ENCODE measurements at places on chromosomes 11 and 22.

DNA sequence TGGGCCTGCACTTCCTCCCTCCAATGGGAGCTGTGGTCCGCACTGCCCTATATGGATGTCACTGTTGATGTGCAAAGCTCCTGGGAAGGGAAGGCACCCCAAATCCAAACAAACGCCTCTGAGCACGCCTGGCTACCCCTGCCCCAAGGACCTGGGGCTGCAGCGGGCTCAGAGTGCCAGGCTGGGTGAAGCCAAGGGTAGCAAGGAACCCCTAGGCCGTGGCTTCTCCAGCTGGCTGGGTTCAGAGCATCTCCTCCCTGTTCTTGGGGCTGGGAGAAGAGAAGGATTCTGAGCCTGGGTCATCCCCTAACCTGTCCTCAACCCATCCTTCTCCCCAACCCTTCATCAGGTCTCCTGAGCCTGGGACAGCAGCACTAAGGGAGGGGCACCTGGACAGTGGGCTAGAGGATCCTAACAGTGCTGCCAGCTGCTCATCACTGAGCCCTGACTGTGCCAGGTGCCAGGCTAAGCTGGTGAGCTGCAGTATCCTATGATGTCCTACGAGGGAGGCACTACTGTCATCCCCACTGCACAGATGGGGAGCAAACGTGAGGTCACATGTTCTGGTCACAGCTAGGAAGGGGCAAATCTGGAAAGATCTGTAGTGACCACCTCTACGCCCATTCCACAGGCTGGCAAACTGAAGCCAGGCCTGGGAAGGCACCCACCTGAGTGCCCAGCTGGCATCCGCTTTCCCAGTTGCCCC is 3.0 kb downstream of the SSTR3 start:
- DNase-seq = no peak

DNA sequence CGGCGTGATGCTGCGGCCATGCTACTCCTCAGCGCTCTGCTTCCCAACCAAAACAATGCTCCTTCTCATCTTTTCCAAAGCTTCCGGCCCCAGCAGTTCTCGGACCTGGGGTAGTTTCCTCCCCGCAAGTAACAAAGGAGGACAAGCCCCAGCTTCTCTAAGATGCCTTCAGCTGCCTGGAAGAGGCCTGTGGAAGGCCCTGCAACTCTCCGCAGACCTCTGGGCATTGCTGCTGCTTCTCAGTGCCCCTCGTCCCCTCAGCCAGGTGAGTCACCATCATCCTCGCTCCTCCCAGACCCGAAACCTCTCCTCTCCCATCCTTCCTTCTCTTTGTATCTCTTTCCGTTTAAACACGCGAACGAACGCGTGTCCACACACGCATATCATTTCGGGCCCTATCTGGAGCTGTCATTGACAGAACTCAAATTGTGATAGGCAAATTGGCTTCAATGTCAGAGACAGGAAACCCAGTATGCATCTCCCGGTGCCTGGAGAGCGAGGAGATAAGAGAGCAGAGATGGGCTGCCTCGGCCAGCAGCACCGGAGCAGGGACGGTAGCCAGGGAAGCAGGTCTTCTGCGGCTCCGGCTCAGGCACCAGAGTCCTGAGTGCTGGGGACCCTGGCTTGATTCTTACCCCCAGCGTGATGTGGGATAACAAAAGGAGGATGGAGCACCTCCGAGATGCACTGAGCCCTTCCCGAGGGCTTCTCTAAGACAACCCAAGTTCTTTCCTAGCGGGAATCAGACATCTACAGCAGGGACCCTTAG is 22.0 kb upstream of the JAM3 start:
- DNase-seq = no peak

DNA sequence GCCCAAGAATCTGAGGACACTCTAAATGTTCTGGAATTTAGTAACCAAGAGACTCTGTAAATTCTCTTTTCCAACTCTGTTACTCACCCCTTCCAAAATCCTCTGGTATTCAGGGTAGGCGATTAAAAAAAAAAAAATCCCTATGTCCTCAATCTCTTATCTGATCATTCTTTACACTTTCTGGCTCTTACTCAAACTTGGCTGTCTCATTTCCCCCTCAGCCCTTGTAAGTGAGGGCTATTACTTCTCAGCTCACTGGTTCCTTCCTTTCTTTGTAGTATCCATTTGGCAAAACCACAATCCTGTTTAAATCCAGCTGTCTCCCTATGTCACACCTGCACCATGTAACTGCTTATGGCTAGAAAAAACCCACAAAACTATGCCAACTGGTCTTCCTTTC is 12.7 kb upstream of the MSANTD2 start:
- DNase-seq = no peak

GRCh38 chr11:118841469-118842242 is 42.0 kb upstream of the CXCR5 start:
- DNase-seq = no peak

DNA sequence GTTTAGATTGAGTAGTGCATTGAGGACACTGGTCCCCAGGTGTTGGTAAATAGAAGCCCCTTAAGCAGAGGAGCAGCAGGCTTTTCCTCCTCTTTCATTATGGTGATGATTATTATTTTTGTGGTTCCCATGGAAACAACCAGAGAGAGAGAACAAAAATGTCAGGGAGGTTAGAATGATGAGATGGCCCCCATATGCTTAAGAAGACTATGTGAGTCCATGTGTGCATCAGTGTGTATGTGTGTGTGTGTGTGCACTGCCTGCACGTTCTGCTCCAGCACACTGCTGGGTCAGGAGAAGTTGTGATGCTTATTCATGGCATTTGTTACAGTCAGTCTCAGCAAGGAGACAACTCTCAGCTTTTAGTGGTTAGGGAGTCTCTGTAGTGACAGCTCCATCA is 724.2 kb downstream of the NTM start:
- no peak for DNase-seq

DNA sequence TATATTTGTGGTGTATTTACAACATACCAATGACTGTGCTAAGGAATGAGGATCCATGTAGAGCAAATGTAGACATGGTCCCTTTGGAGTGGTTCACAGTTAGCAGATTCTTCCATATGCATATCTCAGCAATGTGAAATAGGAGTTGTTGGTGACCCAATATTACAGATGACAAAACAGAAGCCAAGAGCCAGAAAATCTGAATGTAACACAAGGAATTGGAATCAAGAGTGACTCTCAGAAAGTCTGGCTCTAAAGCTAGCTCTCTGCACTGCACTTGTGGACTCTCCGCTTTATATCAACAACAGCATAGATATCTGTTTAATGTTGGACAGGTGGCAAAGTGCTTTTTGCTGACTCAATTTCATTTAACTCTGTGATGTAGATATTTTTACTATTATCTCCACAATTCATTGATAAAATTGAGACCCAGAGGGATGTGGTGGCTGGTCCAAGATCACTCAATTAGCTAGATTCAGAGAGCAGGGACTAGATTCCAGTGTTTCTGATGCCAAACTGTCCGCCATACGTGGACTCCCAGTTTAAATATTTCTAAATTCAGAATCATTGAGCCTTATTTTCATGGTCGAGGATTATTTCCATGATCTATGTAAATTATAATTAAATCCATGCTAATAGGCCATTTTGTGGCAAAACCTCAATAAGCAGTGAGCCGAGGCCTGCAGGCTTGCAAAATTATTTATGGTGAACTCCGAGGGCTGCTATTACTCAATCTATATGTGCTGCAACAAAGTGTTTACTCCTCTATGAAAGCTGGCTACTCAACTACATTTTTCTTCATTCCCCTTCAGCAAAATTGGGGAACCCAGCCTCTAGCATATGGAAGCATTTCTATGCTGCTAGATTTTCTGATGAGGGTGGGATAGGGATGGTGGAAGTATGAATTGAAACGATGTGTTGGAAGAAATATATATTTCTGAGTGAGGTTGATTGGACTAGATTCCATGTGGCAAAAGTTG is 21.1 kb upstream of the TENM4 start:
- DNase-seq = no peak

GRCh38 chr11:107272561-107272960 is 185.1 kb downstream of the CWF19L2 start:
- no peak for DNase-seq

Data from hypothalamus (tissue), 51 donors.